ENCODE measurements at places on chromosomes 2 and 18. TPM values are rescaled to one million over a fixed set of nuclear protein-coding genes. Genes with fewer than 3 reads are reported as not detected.

BCL11A gene
- not detected for total RNA-seq

ZBTB7C gene
- 0.29 TPM for total RNA-seq

REG1A gene
- total RNA-seq, result not detected

CSRNP3 gene
- total RNA-seq, result 2.7 TPM

IL36RN gene
- total RNA-seq, result not detected

TUBA3E gene
- total RNA-seq, result not detected

ASB18 gene
- total RNA-seq, result not detected

MAP4K3 gene
- total RNA-seq, result 28.5 TPM

RMDN2 gene
- 7.3 TPM for total RNA-seq

SLC9A4 gene
- not detected for total RNA-seq

VIL1 gene
- total RNA-seq, result not detected

B3GNT7 gene
- total RNA-seq, result not detected

AMER3 gene
- total RNA-seq, result not detected

BBS5 gene
- total RNA-seq, result 6.7 TPM

SEPTIN10 gene
- 85.5 TPM for total RNA-seq

PTRHD1 gene
- 48.0 TPM for total RNA-seq

ASXL3 gene
- total RNA-seq, result not detected

NEU4 gene
- not detected for total RNA-seq

NPHP1 gene
- total RNA-seq, result 0.73 TPM

MYOM1 gene
- 0.73 TPM for total RNA-seq

CCDC150 gene
- not detected for total RNA-seq

IGFBP5 gene
- total RNA-seq, result 5.1 TPM

FEV gene
- total RNA-seq, result not detected

USP14 gene
- 29.0 TPM for total RNA-seq

PROKR1 gene
- not detected for total RNA-seq

SPR gene
- total RNA-seq, result 18.3 TPM

CCDC74A gene
- total RNA-seq, result 5.5 TPM

GAREM2 gene
- total RNA-seq, result 4.2 TPM

TNFRSF11A gene
- 0.29 TPM for total RNA-seq

METTL21A gene
- 22.8 TPM for total RNA-seq

ESPNL gene
- 2.0 TPM for total RNA-seq

DSC3 gene
- total RNA-seq, result under 0.01 TPM

CPLX4 gene
- total RNA-seq, result not detected

DCDC2C gene
- not detected for total RNA-seq

PRSS56 gene
- total RNA-seq, result not detected
